Tibial nerve (tissue), 4 donors: ENCODE measurements at places on chromosomes 3 and 15. TPM values are rescaled to one million over a fixed set of nuclear protein-coding genes. Genes with fewer than 3 reads are reported as not detected.
A peak's percentile ranks its signal among the peaks of the same experiment; 100 is the strongest.

DNA sequence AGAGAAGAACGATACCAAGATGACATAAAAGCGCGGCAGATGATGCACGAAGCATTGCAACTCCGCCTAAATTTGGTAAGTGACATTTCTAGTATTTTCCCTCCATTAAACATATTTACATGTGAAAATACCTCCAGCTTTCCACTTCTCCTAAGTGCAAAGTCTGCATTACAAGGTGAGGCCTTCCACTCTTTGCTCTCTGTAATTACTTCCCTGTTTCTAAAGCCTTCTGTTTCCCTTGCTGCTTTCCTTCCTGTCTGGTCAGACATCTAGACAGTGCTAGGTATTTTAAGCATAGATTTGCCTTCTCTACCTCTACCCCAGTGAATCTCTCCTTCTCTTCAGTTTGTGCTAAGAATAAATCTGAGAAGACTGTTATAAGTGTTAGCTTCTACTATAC is 1.9 kb downstream of the P2RY12 start:
- no peak for DNase-seq

DNA sequence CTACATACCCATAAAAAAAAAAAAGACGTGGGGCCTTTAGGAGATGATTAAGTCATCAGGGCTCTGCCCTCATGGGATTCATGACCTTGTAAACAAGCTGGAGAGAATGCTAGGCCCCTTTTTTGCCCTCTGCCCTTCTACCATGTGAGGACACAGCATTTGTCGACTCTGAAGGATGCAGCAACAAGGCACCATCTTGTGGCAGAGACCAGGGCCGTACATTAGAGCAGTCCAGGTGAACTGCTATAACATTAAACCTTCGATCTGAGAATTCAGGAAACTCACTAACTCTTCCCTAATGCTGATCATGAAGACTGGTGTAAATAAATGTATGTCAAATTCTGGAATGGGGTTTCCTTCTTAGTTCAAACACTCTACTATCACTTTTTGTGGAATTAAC is 30.7 kb upstream of the SIAH2 start:
- DNase-seq: no peak

- peak; percentile 36 for DNase-seq
Measured at GRCh38 chr15:48177766-48178647, at the start of gene MYEF2. TSS of gene MYEF2 (minus strand) at chr15:48178295. CDS start at chr15:48178237, 58 bp downstream.

GRCh38 chr15:23372284-23372683 is 17.7 kb downstream of the GOLGA8S start:
- no peak for DNase-seq

TRAT1 gene
- not detected for total RNA-seq

DGKG gene
- total RNA-seq: 2.2 TPM
